Cardiac septum (tissue), 1 donor: ENCODE measurements at places on chromosomes 3 and 15.

- DNase-seq = no peak
These were observed 21.8 kb downstream of the CRABP1 start for GRCh38 chr15:78361771-78362506.

DNA sequence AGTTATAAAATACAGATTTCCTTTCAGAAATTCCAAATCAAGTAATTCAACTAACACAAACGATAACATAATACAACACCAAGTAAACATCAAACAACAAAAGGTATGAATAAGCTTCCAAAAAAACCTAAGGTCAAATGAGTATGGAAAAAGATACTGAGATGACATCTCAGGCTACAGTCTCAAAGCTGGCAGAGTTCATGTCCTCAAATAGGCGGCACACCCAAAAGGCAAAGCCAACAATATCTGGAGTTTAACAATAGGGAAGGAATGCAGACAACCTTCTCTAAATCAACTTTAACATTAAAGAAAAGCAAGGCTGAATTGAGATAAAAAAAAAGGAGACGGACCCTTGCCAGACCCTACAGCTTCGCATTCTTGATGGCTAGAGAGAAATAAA lies 346.6 kb downstream of the RSL24D1 start:
- DNase-seq = no peak

DNA sequence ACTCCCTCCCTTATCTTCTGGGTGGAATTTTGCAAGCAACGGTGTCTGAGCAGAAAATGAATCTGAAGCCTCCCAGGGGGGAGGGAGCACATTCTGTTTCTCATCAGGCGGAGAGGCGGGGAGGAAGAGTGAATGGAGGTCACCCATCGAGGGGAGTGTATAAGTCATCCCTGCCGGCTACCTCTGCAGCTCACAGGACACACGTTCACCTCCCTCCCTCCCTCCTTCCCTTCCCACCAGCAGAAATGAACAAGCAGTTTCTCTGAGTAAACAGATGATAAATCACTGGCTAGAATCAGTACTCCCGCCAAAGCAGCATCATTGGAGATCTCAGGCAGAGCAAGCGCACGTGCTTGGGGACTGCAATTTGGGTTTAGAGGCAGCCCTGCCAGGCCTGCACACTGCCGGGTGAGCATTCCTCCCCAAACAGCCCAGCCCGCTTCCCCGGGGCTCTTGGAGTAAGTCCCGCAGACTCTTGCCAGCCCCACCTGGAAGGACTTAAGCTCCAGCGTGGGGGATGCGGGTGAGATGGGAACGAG lies 38.3 kb downstream of the CPN2 start:
- peak; percentile 69 for DNase-seq

DNA sequence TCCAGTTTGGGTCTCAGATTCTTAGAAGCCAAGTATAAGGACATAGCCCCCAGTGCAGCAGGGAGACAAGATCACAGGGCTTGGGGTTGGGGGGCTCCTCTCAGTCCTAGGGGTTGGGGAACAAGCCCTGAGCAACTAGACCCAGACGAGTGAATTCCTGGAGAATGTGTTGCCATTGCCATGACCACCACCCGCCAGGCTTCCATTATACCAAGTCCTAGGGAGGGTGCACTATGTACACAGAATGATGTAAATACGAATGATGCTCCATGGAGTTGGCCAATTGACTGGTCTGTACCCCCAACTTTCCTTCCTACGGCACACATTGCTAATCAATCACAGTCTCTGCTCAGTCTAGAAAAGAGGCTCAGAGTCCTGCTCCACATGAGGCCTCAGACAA lies 8.8 kb downstream of the IQCF1 start:
- no peak for DNase-seq

GRCh38 chr3:172856795-172857742 lies 106.5 kb downstream of the ECT2 start:
- peak; percentile 78 for DNase-seq

- DNase-seq = no peak
These were observed 2.9 kb upstream of the NME9 start for GRCh38 chr3:138332472-138333073.

GRCh38 chr3:186248850-186249249 lies 113.2 kb downstream of the DGKG start:
- no peak for DNase-seq
